ENCODE measurements at places on chromosomes 12 and 14.

GRCh38 chr14:59197695-59198262 is 9.3 kb downstream of the DAAM1 start:
- no peak for DNase-seq

- DNase-seq, result no peak
Observed at GRCh38 chr12:116885491-116885890, 4.2 kb upstream of the HRK start.

DNA sequence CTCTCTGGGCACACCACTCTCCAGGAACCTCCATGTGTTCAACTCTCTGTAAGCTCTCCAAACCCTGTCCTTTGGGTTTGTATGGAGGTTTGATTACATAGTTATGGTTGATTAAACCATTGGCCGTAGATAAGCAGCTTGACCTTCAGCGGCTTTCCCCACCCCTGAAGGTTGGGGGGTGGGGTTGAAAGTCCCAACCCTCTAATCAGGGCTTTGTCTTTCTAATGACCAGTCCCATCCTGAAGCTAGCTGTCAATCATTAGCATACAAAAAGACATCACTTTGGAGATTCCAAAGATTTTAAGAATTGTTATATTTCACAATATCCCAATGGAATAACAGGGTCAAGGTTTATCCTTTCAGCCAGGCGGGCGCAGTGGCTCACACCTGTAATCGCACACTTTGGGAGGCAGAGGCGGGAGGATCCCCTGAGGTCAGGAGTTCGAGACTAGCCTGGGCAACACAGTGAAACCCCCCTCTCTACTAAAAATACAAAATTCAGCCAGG is 8.4 kb downstream of the FAM186A start:
- DNase-seq, result no peak

- no peak for DNase-seq
Observed at GRCh38 chr14:72611506-72611905, 282.4 kb downstream of the DPF3 start.

DNA sequence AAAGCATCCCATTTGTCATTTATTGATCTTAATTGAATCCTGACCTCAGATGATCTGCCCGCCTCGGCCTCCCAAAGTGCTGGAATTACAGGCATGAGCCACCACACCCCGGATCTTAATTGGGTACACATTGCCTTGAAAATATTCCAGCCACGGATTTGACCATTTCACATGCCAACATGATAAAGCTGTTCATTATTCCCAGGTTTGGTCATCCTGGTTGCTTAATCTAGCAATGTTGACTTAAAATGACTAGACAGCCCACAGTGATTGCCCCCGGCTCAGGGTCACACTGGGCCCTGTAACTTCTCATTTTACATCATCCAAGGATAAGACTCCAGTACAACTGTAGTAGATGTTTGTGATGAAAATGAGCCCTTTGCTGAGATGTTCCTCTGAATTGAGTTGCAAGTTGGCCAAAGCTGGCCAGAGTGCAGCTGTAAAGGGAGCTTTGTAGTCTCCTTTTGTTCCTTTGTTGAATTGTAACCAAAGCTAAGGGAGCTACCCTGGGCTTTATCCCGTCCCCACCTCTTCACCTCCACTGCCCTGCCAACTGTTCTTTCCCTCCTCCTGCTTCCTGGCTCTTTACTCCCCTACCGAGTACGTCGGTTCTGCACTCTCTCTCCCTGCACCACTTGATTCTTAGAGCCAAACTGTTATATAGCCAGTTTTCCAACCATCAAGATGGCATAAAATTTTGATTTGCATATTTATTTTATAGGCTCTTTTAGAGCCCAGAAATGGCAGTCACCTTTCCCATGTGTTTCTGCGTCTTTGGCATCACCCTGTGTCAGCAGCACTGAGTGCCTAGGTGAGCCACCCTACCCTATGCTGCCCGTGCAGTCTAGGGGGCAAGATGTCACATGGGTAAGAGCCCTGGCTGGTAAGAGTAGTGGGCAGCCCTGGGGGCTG is 141.3 kb upstream of the HIF1A start:
- no peak for DNase-seq

DNA sequence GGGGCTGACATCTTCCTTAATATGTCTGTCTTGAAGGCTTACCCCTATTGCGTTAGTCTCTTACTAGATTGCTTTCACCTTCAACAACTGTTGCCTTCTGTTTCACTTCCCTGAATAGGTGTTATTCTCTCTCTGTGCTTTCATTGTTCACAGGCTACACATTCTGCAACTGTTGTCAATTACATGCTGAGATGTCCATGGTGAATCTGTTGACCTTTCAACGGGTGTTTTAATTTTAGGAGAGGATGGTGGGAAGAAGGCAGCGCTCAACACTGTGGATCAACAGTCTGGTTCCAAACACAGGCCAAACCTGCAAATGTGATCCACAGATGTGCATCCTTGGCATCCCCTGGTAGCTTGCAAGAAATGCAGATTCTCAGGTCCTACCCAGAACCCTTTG is 101.9 kb downstream of the DACT1 start:
- no peak for DNase-seq

- DNase-seq, result peak; percentile 85
Observed at GRCh38 chr12:14260011-14260993, 105.2 kb upstream of the ATF7IP start.

GRCh38 chr12:116071555-116072230 is 205.8 kb downstream of the MED13L start:
- no peak for DNase-seq

Measured in epithelial cell of prostate (primary cell).